Ecto neural progenitor cell (in vitro differentiated cells): ENCODE measurements at places on chromosomes 7 and 10.

GRCh38 chr10:110226926-110227641 is 19.7 kb downstream of the MXI1 start:
- peak; percentile 70 for DNase-seq

DNA sequence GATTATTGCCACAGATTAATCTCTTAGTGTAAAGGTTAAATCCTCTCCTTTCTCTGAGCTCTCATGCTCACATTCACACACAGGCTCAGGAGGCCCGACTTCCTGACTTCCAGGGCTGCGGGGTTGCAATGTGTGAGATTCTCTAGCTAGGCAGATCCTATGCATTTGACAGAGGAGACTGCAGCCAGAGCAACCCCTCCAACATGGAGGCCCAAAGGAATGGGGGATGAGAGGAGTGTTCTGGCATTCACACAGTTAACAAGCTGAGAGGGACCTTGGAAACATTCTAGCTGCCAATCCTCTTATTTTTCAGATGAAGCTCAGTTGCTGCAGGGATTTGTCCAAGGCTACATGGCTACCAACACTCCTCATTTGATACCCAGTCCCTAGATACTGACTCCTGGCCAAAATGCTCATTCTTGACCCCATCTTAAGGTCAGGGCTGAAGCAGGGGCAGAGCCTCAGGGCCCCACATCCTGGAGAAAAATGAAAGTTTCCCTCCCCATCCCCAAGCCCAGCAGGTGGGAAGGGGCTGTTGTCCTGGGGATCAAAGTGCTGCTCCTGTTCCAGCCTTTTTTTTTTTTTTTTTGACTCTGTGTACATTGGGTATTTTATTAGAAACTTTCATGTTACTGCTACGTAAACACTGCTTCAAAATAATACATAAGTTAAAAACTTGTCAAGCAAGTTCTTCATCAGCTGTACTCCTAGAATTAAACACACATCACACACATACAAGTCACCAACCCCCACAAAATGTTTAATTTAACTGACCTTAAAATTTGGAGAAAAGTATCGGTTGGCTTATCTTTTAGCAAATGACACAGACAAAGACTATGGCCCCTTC is 325.6 kb downstream of the PLXNA4 start:
- DNase-seq, result no peak

DNA sequence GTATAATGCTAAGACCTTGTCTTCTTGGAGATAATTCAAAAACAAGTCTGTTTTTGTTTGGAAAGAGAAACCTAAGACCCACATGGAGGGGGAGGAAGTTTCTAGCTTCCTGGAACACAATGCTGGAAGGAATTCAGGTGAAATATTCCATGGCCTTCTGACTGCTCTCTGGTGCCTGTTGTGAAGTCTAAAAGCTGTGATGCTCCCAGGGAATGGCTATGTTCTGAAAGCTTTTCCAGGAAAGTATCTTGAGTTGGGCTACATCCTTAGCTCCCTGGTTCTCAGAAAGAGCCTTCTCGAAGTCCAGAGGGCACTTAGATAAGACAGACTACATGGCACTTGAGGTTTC is 12.5 kb upstream of the PFKP start:
- no peak for DNase-seq

DNA sequence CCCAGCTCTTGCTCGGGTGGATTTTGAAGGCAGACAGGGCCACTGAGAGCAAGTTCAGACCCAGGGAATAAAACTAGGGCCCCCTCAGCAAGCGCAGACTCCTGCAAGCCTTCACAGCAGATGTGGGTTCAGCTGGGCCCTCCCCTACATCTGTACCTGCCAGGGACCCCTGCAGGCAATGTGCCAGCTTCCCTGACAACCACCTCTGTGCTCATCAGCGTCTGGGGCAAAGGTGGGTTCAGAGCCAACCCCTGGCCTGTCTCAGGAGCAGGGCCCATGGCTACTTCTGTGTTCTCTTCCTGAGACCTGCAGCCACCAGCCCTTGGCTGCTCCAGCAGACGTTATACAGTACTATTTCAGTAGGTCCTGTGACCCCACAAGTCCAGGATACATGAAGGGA is 189.5 kb downstream of the DIP2C start:
- DNase-seq, result no peak

DNA sequence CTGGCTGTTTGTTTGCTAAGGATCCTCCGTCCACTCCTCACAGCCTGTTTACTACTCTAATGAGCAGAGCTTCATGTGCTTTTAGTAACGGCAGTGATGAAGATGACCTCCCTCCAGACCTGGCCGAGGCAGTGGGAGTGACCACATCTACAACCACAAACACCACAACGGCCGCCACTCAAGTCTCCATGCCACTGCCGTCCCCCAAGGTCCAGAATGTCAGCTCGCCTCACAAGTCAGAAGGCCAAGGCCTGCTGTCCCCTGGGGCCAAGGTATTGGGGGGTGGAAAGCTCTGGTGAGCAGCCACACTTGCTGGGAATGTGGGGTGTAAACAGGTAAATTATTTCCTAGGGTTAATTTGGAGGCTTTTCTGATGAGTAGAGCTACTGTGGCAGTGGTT is 926.4 kb downstream of the IPMK start:
- no peak for DNase-seq

GRCh38 chr10:3068968-3069737 is 1.8 kb downstream of the PFKP start:
- no peak for DNase-seq

GRCh38 chr10:109647627-109648026 is 275.7 kb downstream of the XPNPEP1 start:
- no peak for DNase-seq

DNA sequence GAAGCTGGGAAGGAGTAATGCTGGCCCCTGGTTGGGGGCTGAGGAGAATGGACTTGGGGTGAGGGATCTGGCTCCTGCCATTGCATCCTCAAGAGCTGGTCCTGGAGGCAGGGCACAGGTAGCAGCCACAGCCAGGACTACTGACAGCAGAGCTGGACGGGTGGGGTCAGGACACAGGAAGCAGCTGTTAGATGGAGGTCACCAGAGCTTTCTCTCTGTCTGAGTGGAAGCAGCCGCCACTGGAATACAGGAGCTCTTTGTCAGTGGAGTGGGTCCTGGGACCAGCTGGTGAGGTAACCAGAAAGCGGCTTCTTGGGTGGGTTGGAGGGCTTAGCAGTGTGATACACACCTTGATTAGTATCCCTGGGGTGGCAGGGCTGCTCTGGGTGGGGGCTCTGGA is 58.1 kb upstream of the AQP1 start:
- no peak for DNase-seq

DNA sequence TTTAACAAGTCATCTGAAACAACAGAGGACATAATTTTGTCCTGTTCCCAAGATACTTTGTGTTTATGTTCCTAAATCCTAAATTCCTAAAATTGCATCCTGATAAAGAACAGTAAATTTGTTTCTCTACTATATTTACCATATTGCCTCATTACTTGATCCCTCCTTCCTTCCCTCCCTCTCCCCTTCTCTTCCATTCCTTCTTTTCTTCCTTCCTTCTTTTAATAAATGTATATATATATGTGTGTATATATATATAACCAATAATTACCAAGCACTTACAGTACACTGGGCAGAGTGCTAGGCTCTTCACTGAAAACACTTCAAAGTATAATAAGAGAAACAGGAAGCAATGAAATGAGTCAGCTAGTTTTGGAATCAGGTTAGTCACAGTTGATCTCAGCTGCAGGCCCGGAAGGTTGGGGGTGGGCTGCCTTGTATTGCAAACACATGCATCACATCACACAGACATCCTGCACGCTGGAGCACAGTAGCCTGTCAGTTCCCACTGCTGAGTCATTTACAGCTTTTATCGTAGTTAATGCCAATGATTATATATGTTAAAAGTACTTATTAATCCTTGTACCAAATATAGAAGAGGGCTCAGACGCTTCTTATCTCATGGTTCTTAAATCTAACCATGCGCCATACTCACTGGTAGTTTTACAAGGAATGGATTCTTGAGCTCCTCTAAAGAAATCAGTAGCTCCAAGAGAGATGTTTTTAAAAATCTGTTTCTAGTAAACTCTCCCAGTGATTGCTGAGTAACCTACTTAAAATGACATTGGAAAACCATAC is 551.7 kb downstream of the GRM8 start:
- peak; percentile 66 for DNase-seq

DNA sequence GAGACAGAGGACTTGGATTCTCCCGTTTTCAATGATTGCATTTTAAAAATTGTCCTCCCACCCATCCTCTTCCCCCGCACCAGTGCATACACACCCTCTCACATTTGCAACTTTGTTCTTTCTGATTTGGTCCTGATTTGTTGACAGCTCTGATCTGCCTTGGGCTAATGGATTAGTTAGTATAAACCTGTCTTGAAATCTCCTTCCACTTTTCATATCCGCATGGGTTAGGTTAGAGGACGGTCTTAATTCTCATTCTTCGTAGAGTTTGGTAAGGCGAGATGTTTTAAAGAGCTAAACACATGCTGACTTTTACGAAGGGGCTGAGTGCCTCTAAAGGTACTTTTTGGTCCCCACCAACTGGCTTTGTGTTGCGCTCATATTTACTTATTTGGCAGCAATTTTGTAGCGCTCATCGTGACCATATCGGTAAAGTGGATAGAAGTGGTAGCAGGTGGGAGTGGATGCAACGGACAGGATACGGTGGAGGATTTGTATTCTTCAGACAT is 1.1 kb downstream of the AHR start:
- no peak for DNase-seq

- no peak for DNase-seq
These were observed 564.0 kb downstream of the XPNPEP1 start for GRCh38 chr10:109359316-109359715.

- no peak for DNase-seq
These were observed 531.3 kb downstream of the ATRNL1 start for GRCh38 chr10:115624448-115624847.

DNA sequence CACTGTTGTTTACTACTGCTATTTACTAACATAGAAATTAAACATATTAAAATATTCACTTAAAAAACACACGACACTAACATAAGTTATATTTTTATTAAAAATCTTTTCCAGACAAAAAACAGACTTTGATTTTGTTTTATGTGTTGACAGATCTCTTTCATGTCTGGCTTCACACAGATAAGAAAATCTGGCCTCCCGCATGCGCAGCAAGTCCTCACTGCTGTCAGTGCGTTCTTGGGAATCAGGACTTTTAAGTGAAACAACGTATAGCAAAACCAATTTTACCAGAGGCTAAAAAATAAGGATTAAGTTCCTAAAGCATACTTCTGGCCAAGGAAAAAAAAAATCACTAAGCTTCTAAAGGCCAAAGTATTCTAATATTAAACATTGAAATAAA is 1.2 kb upstream of the IDI1 start:
- DNase-seq, result no peak

- no peak for DNase-seq
These were observed 509.0 kb upstream of the PODXL start for GRCh38 chr7:132065193-132065988.

GRCh38 chr10:120606051-120606764 is 149.2 kb downstream of the PLPP4 start:
- no peak for DNase-seq

DNA sequence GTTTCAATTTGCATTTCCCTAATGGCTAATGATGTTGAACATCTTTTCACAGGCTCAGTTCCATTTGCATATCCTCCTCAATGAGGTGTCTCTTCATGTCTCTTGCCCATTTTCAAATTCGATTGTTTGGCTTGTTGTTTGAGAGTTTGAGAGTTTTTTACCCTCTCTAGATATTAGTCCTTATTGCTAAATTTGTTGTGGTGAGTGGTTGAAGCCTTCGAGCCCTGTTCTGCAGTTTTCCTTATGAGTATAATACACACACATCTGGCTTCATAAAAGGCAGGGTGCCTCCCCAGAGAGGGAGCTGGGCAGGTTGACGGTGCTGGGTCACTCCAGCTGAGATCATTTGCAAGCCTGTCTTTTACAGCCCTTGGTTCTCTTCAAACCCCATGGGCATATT is 65.1 kb downstream of the RGS10 start:
- no peak for DNase-seq

DNA sequence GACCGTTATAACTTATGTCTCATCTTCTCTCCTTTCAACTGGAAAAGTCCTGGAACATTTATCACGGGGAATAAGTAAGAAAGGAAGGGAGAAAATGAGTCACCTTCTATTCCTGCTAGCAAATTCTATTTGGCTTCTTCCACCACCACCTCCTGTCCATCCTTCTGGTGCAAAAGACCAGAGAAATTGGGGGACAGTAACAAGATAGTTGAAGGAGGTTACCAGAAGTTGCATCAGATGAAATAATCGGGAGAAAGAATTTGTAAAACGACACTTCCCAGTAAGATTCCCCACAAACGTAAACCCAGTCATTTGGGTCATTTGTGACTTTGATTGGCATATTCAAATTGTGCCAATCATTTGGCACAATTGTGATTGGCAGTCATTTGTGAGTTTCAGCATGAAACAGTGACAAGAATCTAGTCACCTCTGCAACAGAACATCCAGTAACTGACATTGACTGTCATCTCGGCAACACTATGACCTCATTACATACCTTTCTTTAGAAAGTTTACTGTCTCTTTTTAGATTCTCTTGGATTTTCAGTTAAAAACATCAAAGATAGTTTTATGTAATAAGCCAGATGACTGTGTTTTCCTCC is 51.3 kb upstream of the PIK3CG start:
- DNase-seq, result no peak

GRCh38 chr7:2143450-2143849 is 89.3 kb downstream of the MAD1L1 start:
- no peak for DNase-seq

GRCh38 chr10:103493362-103493915 is at the start of gene NEURL1:
Gene NEURL1 (plus strand): TSS chr10:103493705. CDS start chr10:103494388, 683 bp downstream.
- peak; percentile 81 for DNase-seq

GRCh38 chr7:49580761-49581160 is 192.7 kb upstream of the VWC2 start:
- DNase-seq, result no peak

- no peak for DNase-seq
These were observed 17.1 kb upstream of the LIPF start for GRCh38 chr10:88647061-88647615.

DNA sequence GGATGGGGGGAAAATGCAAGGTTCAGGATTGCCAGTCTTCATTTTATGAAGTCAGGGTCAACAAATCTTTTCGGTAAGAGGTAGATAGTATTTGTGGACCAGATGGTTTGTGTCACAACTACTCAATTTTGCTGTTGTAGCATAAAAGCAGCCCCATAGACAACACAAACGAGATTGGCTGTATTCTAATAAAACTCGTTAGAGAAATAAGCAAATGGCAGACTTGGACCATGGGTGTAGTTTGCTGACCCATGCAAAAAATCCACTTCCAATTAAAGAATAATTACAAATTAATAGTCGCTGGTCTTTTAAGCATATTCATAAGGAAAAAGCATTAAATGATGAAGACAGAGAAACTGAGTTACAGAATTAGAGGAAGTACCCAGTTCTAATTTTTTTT is 247.1 kb downstream of the CRPPA start:
- DNase-seq, result no peak

GRCh38 chr10:101695404-101695890 is 477 bp upstream of the FBXW4 start:
- no peak for DNase-seq

GRCh38 chr7:24502135-24502488 is 71.1 kb upstream of the PALS2 start:
- no peak for DNase-seq
